Left lobe of liver (tissue), 2 donors: ENCODE measurements at places on chromosomes 5 and 9. TPM values are rescaled to one million over a fixed set of nuclear protein-coding genes. Genes with fewer than 3 reads are reported as not detected.

DNA sequence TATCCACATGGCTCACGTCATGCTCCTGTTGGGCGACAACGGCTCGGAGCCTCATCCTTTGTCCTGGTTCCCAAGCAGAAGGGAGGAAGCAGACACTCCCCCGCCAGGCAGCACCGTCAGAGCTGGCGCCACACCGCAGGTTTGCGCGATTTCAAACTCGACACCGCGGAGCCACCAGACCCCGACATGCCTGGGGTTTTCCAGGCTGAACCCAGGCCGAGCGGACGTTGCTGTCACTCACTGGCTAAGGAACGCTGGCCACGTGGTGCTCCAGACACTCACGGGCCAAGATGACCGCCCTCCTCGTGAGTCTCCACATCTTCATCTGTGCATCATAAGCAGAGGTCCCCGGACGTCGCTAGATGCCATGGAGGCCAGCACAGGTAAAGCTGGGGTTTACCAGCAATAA is 9.0 kb downstream of the TERT start:
- DNase-seq = peak; percentile 28

DNA sequence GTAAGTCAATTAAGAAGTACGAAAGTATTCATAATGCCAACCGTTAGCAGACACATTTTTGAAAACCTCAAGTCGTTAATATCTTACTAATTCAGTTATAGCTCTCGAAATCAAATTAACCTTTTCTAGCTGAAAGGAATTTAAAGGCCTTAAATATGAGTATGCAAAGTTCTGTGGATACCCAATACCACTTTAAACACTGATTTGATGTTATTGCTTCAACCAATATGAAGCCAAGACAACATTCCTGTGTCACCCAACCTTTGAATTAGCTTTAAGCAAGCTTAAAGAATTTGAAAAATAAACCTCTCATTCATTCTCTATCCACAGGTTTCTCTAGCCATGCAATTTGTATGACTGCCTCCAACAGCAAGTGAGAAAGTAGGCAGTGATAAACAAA is 204.5 kb downstream of the MCTP1 start:
- no peak for DNase-seq

GRCh38 chr5:107516452-107517184 is 154.1 kb downstream of the EFNA5 start:
- no peak for DNase-seq

AMBP gene
- total RNA-seq = 6,364 TPM

GRCh38 chr5:174309131-174309795 is 263.8 kb downstream of the NSG2 start:
- DNase-seq = peak; percentile 29

GRCh38 chr5:80034559-80034958 is 589 bp upstream of the THBS4 start:
- DNase-seq = no peak

GRCh38 chr9:131037335-131038255 is 28.6 kb downstream of the LAMC3 start:
- no peak for DNase-seq

- DNase-seq = no peak
Observed at GRCh38 chr9:128565578-128565977, 13.2 kb downstream of the SPTAN1 start.

GRCh38 chr5:103561685-103562452 is 720 bp downstream of the NUDT12 start:
- no peak for DNase-seq

DNA sequence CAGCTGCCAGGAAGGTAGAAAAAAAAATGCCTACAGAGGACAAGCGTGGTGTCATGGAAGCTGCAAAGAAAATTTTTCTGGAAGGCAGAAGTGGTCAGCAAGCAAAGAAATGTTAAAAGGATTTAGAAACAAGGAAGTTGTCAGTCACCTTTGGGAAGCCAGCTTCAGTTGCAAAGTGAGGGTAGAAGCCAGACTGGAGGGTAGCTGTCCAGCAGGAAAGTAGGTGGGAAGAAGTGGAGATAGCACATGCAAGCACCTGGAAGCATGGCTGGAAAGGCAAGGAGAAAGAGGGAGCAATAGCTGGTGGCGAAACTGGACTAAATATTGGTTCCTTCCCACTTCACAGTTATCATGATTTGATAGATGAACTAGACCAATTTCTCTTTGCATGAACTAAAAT is 54.3 kb downstream of the ADRB2 start:
- DNase-seq = no peak

GRCh38 chr9:2859776-2860379 is 16.0 kb upstream of the PUM3 start:
- DNase-seq = peak; percentile 48

DNA sequence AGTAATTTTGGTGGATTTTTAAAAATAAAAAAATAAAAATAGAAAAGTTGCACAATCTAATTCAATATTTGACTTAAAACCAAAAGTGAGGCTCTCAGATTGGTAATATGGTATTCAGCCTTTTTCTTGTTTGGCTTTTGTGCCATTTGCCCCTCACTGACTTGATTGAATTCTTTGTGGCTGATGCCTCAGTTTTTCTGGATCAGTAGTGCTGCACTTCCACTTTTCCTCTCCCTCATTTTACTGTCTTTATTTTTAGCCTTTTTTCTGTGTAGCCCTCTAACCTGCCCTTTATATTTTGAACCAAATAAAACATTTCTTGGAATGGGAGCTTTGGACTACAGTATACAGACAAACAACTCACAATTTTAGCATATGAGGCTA is 3.8 kb upstream of the MSMP start:
- no peak for DNase-seq

DNA sequence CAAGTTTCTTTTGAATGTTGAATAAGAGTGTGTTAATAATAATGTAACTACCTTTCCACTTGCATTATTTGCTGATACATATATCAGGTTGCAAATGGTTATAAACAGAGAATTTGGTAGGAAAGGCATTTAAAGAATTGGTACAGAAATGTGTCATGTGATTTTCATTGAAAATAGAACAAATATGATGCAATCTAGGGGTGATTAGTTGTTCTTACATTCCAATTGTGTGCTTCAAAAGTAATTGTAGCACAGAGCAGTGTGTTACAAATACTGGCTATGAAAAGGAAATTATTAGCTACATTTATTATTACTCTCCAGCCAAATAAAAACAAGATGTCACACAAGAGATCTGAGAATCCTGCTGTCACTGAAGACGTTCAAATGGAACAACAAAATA is 61.8 kb upstream of the PRDM9 start:
- no peak for DNase-seq

GRCh38 chr9:87494970-87495471 is 2.6 kb upstream of the DAPK1 start:
- no peak for DNase-seq

BRINP1 gene
- 0.25 TPM for total RNA-seq

DNA sequence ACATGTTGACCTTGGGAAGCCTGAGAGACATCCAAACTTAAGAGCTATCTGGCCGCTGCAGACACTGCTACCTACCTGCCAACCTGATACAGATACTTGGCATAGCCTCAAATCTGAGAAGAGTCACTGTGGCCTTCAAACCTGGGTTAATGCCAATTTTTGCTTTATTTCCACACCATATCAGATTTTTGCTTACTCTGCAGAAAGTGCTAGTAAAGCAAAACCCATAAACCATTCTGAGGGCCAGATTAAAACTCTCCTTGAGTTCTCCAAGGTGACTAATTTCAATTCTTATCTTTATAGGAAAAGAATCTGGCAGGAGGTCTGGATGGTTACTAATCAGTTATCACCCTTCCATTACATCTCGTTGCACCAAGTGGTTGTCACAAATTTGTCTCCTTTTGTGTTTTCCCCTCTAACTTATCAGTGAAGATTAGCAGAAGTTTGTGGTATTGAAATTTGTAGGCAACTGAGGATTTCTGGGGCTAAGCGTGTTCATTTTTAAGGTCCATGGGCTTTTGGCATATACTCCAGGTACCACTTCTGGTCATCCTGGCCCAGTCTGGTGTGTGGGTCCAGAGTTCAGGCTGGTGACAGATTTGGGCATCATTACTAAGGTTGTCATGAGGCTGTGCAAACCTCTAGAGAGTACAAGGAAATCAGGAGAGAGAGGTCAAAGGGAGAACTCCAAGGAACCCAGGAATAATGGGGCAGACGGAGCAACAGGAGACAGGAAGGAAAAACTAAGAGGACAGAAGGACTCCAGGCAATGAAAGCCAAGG is 177.9 kb downstream of the TSSK1B start:
- peak; percentile 66 for DNase-seq

SV2C gene
- not detected for total RNA-seq

DNA sequence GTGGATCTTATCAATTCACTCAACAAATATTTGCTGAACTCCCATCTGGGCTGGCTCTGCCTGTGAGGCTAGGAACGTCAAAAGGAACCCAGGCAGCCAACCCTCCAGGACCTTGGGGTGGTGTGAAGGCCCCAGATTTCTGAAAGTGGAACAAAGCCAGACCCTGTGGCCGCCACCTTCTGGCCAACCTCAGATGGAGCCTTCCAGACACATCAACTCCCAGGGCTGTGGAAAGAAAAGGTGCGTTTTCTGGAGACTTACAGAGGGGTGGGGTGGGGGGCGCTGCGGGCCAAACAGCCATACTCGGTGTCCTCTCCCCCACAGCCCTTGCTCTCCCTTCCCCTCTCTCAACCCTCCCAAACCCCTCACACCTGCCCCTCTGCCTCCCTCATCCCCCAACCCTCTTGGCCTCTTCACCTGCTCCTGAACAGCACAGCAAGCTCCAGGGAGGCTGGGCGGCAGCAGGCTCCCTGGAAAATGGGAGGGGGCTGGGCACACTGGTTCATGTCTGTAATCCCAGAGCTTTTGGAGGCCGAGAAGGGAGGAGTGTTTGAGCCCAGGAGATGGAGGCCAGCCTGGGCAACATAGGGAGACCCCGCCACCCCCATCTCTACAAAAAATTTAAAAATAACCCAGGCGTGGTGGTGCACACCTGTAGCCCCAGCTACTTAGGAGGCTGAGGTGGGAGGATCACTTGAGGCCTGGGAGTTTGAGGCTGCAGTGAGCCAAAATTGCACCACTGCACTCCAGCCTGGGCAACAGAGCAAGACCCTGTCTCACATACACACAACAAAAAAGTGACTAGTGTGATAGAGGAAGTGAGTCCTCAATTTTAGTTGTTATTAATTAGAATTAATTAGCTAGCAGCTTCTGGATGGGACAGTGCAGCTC is 45.0 kb upstream of the PRRC2B start:
- DNase-seq = no peak
